Osteoblast (primary cell): ENCODE measurements at places on chromosomes 16 and 17. TPM values are rescaled to one million over a fixed set of nuclear protein-coding genes. Genes with fewer than 3 reads are reported as not detected.

Gene ZNF385C
- not detected in 2 replicates for total RNA-seq

Gene KRTAP2-1
- not detected in 2 replicates for total RNA-seq

Gene COPZ2
- 117 and 121 TPM in 2 replicates for total RNA-seq

Gene NLRC3
- under 0.01 and 0.29 TPM in 2 replicates for total RNA-seq

Gene TMEM186
- total RNA-seq = 3.5 and 4.0 TPM in 2 replicates

Gene FZD2
- total RNA-seq = 15.9 and 23.9 TPM in 2 replicates

Gene LLGL2
- 0.36 and 0.59 TPM in 2 replicates for total RNA-seq

Gene MAP2K6
- total RNA-seq = 1.5 and 2.5 TPM in 2 replicates

Gene DNAI2
- total RNA-seq = not detected in 2 replicates

Gene HAS3
- total RNA-seq = 1.4 and 1.5 TPM in 2 replicates

Gene GCGR
- total RNA-seq = under 0.01 TPM in 1 of 2 replicates, not detected in the other

Gene GGT6
- total RNA-seq = not detected in 2 replicates

Gene CAVIN1
- 861 and 988 TPM in 2 replicates for total RNA-seq
